ENCODE measurements at places on chromosomes 16 and 17.

DNA sequence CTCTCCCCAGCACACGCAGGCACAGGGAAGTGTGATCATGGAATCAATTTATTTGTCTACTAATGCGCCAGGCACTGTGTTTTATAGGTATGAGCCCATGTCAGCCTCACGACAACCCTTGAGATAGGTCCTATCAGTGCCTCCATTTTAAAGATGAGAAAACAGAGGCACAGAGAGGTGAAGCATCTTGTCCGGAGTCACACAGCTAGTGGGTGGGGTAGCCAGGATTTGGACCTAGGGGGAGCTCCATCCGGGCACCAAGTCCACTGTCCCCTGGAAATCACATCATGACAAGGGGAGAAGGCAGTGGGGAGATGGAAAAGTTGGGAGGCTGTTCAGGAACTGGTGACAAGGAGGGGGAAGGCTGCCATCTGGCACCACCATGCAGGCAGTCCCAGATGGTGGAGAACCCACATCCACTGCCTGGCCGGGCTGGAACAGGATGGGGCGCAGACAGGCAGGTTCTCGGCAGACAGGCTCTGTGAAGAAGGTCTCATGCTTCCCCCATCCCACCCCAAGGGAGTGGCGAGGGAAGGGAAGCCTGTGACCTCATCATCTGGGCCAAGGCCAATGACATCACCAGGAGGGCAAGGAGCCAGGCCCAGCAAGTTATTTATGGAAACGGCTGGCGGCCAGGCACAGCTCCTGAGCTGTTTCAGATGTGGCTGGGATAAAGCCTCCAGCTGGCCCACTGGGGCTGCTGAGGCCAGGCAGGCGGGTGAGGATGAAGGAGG lies 126.0 kb upstream of the SDK2 start:
- DNase-seq: peak; percentile 32

DNA sequence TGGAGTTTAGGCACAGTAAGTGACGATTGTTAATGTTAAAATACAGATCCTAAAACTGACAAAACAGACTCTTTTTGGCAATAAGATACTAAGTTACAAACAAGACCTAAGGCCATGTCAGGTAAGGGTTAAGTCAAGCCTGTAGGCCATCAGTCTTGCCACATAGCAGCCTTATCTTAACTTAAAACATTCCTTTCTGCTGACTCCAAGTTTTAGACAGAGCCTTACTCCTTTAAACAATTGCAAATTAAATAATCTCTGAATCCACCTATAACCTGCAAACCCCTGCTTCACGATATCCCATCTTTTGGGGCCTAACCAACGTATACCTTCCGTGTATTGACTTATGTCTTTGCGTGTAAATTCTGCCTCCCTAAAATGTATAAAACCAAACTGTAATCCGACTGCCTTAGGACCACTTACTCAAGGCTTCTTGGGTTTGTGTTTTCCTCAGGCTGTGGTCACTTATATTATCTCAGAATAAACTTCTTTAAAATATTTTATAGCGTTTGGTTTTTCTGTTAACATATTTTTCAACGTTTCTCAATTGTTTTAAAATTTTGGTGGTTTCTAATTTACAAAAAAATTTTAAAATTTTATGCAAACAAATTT lies 64.4 kb downstream of the EFCAB5 start:
- no peak for DNase-seq

DNA sequence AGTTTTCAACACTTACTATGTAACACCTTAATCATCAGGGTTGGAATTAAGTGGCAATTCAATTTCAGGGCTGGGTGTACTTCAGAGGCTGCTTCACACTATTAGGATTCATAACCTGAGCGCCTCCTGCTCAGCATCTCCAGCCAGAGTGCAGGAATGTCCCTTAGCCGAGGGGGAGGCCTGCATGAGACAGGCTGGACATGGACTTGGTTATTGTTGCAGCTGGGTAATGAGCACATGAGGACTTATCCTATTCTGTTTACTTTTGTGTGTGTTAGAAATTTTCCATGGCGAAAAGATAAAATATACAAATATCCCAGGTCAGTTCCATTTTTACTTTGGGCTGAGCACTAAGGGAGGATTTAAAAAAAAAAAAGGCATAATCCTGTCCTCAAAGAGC lies 10.4 kb downstream of the PMM2 start:
- no peak for DNase-seq

DNA sequence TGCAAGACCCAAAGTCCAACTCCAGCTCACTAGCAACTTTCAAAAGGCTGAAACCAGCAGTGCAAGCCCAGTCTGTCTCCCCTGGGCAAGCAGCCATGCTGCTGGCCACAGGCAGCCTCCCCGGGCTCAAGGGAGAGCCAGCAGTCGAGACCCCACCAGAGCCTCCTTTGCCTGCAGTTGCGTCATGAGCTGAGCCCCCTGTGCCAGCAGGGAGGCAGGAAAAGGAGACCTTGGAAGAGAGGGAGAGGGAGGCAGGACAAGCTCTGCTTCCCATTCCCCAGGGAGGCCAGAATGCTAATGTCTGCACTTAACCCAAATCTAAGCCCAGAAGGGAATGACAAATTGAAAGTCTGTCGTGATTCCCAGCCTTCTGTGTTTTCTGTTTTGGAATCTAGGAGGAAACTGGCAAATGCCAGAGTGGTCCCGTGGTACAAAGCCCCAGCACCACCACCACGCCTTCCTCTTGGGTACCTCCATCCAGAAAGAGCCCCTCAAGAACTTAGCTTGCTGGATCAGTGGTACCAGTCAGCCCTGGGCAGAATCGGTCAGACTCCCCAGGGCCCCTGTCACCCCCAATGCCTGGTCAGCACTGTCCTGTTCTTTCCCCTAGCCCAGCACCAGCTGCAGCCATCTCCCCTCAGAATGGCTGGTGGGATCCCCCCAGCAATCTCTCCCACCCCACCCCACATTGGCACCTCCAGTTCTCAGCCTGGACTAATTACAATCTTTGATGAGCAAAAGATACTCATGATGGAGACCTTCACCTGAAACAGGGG lies 99.3 kb upstream of the TNRC6C start:
- DNase-seq: no peak

- no peak for DNase-seq
These were observed 145.9 kb upstream of the PLCG2 start for GRCh38 chr16:81633147-81633619.

DNA sequence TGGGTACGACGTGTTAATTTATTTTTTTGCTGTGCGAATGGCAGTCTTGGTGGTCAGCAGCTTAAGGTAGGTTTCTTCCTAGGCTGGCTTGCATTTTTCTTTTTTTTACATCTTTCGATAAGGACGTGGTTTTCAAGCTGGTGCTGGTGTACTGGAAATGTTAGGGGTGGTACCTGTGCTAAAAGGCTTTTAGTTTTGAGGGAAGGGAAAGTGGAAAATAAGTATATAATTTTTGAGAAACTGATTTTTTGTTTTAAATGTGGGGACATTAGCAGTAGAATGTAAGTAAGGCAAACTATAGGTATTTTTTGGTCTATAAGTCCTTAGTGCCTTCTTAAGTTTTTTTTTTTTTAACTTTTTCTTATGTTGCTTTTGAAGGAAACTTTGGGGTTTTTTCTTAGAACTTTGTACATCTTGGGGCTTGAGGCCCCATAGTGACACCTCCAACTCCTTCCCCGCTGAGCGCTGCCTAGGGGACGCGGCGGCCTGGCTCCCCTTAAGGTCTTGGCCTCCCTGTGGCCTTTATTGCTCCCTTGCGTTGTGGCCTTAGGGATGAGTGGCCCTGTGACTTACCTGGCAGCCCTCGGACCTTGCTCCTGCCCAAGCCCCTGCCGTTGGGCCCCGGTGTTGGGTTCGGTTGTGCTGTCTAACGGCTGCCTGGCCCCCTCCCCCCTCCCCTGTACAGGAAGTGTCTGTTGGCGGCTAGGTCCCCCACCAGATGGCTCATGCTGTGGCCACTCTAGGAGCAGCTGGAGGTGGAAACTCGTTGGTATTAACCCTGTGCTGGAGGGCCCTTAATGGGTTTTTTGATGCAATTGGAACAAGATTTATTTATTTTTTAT lies 88.0 kb upstream of the RPRML start:
- DNase-seq: peak; percentile 76

GRCh38 chr16:70151941-70152509 lies 21.6 kb upstream of the CLEC18C start:
- DNase-seq: no peak

- DNase-seq: no peak
These were observed 3.8 kb upstream of the TLCD2 start for GRCh38 chr17:1713878-1714426.

- peak; percentile 8 for DNase-seq
These were observed 51.2 kb upstream of the DHX40 start for GRCh38 chr17:59513934-59514841.

Measured in AG04450 (cell line).